Activated T-helper 2 cell treated with anti-CD3 and anti-CD28 coated beads, Interferon-gamma antibody, Interleukin-2, Interleukin-4, amounts not matched to agents 10 μg/mL and 5 μg/mL and 100 μg/mL, durations not matched to agents 14 hours and 24 hours and 36 hours (primary cell): ENCODE measurements at places on chromosomes 12 and 14.

GRCh38 chr14:80862541-80862940, 79.0 kb downstream of the CEP128 start:
- no peak for DNase-seq

- no peak for DNase-seq
Measured at GRCh38 chr14:36091096-36091495, 85.4 kb downstream of the PTCSC3 start.

DNA sequence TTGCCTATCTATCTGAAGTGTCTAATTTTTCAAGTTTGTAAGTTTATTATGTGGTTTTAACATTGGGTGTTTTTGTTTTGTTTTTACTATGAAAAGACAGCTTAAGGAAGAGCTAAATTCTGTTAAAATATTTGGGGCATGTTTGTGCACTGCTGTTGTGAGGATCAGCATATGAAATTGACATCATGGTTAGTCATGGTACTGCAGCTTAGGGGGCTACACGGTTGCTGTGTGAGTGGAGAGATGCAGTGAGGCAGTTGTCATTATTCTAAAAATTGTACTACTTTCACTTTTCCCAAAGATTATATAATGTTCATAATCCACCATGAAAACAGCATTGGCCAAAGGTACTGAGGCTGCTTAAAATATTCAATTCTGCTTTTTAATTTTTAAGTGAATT, 49.0 kb downstream of the ZC3H14 start:
- DNase-seq: no peak

DNA sequence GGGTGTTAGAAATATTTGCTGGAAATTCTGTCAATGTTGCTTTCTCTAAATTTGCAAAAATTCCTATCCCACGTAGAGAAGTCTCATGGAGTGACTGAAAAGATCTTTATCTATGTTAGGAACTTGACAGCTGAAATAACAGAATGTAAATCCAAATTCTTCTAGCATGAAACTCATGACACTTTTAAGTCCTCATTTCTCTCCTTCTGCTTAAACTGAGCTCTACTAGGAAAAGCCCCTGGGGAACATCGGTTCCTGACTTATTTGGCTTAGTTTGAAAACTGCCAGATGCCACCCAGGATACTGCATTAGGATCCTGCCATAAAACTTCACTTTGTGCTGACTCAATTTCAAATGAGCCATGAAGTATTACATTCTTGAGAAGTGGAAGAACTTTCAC, 426.0 kb downstream of the GALC start:
- DNase-seq: no peak

- no peak for DNase-seq
Measured at GRCh38 chr12:133234971-133235370, 706 bp downstream of the ANHX start.

DNA sequence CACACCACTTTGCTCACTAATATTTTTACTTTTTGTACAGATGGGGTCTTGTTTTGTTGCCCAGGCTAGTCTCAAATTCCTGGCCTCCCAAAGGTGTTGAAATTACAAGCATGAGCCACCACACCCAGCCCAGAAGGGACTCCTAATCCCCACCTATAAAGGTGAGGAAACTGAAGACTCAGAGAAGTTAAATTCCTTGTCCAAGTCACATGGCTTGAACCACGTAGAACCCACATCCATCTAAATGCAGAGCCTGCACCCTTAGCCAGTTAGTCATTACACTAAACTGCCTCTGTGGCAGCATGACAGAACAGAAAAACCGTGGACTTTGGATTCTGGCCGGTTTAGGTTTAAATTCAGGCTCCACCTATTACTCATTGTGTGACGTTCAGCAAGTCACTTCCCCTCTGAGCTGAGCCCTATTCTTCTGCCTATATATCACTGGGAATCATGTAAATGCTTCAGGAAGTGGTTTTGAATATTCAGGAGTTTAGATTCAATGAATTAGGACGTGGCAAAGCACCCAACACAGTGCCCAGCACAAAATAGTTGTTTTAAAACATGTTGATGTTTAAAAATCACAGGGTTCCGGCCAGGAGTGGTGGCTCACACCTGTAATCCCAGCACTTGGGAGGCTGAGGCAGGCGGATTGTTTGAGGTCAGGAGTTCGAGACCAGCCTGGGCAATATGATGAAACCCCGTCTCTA, 3.0 kb upstream of the CORO1C start:
- no peak for DNase-seq

GRCh38 chr12:39327510-39327909, 115.4 kb downstream of the KIF21A start:
- no peak for DNase-seq

GRCh38 chr12:104687823-104688573, 231.2 kb downstream of the CHST11 start:
- peak; percentile 52 for DNase-seq

DNA sequence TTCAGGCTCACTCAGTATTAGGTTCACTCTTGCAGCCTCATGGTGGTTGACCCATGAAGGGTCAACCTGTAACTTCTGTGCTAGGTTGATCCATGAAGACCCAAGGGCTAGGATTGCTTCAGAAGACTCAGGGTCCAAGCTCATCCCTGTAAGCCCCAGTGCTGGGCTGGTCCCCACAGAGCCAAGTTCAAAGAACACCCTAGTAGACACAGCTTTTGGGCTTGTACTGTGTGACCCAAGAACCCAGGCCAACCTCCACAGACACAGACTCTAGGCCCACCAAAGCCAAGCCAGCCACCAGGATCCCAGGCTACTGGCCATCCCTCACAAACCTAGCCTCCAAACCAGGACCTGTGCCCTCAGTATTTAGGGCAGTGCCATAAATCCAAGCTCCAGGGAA, 1020.6 kb downstream of the SLC16A7 start:
- DNase-seq: no peak

- DNase-seq: no peak
Measured at GRCh38 chr14:70999117-70999516, 91.9 kb downstream of the PCNX1 start.

GRCh38 chr12:124152731-124153130, 142.2 kb upstream of the RFLNA start:
- no peak for DNase-seq

- DNase-seq: no peak
Measured at GRCh38 chr14:85002846-85003245, 527.1 kb upstream of the FLRT2 start.

DNA sequence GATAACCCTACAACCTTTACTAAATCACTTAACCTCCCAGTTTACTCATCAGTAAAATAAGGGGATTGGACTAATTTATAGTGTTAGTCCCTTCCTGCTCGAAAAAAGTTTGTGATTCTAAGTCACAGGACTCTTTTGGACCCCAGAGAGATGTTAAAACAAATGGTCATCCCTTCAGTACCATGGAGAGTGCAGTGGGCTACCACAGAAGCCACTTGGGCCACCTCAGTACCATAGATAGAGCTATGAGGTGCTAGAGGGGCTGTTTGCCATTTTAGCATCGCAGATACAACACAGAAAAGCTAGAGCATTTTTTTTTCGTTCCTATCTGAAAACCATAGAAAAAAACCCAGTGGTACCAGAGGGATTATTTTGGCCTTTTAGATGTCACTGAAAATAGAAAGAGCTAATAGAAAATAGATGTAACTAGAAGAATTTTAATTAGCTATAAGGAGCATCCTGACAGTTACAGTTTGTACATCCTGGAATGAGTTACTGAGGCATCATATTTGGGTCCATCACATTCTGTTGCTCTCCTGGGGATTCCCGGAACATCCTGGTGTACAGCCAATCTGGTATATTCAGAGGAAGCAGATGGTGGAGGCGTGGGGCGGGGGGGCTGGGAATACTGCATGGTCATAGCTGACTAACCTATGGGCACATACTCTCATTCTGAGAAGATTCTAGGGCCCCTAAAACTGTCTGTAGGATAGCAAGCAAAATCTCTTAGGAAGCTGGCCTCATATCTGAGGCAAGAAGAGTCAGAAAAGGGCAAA, 2.8 kb downstream of the ZNF219 start:
- no peak for DNase-seq
